ENCODE measurements at places on chromosomes 12 and 14.

- no peak for DNase-seq
Observed at GRCh38 chr12:46186088-46186487, 82.8 kb downstream of the SLC38A1 start.

DNA sequence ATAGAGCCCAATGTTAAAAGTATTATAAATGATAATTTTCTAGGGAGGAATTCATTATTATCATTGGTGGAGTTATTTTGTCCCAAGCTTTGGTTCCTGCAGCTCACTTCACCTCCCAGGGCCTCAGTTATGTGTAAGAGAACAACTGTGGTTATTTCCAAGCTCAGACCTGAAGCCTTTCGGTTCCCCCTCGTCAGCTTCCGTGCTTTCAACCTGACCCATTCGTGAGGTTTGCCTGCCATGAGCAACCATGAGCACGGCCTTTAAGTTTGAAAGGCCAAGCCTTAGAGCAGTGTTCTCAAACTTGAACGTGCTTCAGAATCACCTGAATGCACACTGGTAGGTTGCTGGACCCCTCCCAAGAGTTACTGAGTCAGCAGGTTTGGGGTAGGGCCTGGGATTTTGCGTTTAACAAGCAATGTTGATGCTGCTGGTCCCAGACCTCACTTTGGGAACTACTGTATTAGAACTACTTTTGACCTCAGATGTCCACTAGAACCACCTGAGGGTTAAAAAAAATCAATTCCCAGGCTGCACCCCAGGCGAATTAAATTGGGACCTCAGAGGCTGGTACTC lies 133.0 kb upstream of the PRMT8 start:
- no peak for DNase-seq

DNA sequence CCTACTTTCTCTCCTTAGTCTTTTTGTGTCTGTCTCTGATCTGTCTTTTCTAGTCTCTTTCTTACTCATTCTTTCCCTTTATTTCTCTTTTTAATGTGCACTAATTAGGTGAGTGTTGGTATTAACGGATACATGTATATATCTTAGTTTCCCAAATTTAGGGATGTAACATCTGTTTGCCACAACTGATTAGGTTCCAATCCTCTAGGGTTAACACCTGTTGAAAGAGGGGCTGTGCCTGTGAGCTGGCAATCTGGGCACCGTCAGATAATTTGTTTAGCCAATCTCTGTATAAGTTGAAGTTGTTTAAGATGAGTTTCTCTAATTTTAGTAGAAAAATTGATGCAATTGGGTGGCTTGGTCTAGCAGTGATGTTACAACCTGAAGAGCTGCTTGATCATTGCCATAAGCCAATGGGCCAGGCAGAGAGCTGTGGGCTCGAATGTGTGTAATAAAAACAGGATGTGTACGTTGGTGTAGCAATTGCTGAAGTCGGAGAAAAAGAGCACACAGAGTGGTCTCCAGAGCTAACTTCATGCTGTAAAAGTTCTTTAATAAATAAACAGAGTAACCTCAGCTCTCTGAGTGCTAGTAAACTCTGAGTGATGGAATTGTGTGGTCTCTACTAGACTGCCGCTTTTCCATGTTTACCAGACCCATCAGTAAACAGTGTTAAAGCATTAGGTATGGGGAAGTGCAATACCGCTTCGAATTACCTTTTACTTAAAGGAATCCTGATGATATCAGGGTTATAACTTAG lies 18.3 kb upstream of the LYZ start:
- no peak for DNase-seq

DNA sequence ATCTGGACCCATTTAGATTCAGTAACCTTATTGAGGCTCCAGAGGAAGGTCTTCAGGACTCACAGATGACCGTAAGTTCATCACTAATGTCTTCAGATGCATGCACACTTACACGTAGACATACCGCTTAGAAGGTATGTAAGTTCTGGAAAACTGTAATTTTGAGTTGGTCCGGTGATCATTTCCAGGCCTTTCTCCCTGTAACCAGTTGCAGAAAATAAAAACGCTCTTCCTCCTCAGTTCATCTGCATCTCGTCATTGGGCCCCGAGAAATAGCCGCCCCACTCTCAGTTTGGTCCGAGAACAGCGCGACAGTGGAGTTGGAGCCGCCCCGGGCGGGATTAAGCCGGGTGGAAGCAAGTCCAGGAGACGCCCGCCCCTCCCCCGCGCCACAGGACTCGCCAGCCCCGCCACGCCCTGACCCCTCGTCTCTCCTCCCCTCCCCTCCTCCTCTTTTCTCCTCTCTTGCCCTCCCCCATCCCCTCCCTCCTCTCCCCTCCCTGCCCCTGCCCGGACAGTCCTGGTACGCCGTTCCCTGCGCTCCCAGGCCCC lies 83.7 kb downstream of the TNFAIP2 start:
- DNase-seq, result no peak

DNA sequence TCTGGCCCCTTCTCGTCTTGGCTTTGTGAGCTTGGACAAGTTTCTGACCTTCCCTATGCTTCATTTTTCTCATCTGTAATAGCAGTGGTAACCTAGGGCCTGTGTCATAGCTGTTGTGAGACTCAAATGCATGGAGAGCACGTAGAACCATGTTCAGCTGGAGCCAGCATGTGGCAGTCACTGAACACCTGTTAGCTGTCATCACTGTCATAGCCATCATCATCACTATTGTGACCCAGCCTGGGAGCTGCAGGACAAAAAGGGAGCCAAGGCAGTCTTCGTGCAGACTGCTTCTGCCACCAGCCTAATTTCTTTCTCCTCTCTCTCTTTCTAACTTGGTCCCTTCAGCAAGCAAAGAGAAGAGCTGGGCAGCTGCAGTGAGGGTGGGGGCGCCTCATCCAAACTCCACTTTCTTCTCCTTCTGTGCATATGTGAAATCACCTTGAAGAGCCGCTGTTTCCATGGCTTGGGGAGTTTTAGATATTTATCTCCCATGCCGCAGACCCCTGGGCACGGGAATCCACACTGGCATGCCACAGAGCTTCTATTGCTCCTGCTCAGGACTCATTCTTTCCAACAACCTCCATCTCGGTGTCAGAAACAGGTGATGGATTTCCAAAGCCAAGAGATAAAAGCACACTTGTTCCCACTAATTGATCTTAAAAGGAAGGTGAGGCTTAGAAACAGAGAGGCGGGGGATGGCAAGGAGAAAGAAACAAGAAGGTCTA lies 87.0 kb downstream of the SRRM4 start:
- no peak for DNase-seq

GRCh38 chr12:125267114-125267513 lies 201.9 kb downstream of the AACS start:
- DNase-seq, result no peak

- no peak for DNase-seq
Observed at GRCh38 chr12:84361651-84362551, 550.7 kb downstream of the SLC6A15 start.

- DNase-seq, result no peak
Observed at GRCh38 chr12:6647083-6647604, at the start of gene ACRBP. Gene ACRBP (minus strand): TSS chr12:6647432. CDS start chr12:6647366, 66 bp downstream.

- DNase-seq, result no peak
Observed at GRCh38 chr14:74555476-74556050, 56.5 kb downstream of the LTBP2 start.

DNA sequence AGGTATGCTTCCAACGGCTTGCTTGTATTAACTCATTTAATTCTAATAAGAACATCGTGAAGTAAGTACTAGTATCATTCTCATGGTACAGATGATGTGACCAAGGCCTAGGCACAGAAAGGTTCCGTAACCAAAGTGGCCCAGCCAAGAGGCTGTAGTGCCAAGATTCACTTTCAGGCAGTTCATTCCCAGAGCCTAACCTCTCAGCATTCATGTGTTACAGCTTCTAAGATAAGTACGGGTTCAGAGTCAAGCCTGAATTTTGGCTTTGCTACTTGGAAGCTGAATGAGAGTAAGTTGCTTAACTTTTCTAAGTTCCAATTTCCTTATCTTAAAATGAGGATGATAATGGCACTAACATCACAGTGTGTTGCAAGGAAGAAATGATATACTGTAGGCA lies 379.9 kb downstream of the AEBP2 start:
- DNase-seq, result no peak
